HCEC 1CT (cell line): ENCODE measurements at places on chromosomes 7 and 10.

DNA sequence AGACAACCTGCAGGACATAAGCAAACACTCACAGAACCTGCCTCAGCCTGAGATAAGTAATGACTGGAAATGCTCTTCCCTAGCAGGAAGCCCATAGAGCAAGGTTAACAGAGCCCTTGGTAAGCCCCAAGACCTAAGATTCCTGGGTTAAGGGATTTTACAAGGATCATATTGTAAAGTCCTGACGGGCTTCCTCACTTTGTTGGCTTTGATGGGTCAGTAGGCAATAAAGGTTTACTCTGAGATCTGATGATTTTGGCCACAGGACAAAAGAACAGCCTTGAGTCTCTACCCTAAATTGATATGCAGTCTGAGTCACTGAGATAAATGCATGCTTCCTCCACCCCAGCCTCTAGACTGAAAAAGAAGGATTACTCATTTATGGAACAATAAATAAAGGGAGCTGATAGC is 270.8 kb downstream of the HTR7 start:
- peak; percentile 65 for DNase-seq

- no peak for DNase-seq
These were observed 40.9 kb upstream of the ZNF32 start for GRCh38 chr10:43689618-43689954.

DNA sequence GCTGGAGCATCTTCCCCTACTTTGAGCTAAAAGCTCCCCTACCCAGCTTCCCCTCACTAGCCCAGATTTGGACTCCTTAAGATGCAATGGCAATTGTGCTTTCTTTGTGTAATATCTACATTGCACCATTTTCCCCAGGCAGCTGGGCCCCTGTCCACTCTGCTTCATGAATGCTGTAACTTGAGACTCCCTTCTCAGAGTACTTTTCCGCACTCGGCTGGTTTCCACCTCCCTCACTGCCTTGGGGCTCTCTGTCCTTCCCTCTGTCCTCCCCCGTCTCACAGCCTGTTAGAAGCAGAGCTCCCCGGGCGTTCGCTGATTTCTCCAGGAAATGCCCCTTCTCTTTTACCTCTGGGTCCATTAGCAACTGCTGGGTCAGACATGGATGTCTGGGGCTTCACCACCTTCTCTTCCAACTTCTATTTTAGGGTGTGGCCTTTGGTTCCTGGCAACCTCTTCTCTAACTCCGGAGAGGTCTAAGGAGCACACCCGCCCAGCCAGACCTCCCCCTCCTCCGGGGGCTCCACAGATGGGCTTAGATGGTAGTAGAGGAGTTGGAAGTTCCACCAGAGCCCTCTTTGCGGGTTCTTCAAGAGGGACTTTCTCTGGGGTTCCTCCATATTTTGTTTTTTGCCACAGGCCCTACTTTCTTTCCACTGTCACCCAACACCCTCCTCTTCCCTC is 2.9 kb upstream of the TMEM72 start:
- no peak for DNase-seq

- DNase-seq = no peak
These were observed 228.4 kb downstream of the ARHGAP12 start for GRCh38 chr10:31700181-31700611.

DNA sequence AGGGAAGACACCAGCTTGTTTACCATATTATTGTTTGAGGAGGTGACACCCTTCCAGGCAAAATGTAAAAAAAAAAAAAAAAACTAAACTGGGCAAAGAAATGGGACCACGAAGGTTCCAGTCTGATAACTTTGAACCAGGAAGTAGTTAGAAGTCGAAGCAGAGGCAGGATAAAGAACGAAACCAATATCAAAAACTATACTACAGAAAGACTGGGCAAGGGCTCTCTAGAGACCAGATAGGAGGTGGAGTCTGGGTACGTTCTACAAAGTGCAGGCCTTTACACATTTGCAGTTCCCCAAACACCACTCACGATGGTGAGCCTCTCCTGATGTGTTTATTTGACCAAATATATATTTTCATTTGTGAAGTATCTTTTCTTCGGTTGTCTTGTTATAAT is 125.7 kb upstream of the CDK1 start:
- DNase-seq = no peak

GRCh38 chr7:105028004-105028403 is 14.0 kb downstream of the KMT2E start:
- no peak for DNase-seq

GRCh38 chr10:73872190-73872710 is 2.1 kb downstream of the CAMK2G start:
- DNase-seq = peak; percentile 6

- no peak for DNase-seq
These were observed 13.0 kb upstream of the TRPV6 start for GRCh38 chr7:142898377-142899170.

- peak; percentile 77 for DNase-seq
These were observed 142.5 kb upstream of the TNS3 start for GRCh38 chr7:47724335-47724982.

GRCh38 chr10:90847436-90847835 is 10.4 kb downstream of the HTR7 start:
- peak; percentile 67 for DNase-seq

DNA sequence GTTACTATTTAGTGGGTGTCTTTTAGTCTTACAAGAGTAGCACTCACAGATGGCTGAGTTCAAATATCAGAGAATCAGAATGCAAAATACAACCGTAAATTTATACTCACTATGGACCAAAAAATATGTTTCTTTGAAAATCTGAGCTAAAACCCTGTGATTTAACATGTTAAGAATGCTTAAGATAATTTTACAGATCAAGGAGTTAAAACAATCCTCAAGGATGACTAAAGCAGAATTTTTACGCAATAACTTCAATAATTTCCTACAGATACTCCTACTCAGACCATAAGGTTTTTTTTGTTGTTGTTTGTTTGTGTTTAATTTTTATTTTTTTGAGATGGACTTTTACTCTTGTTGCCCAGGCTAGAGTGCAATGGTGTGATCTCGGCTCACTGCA is 47.9 kb upstream of the CCDC6 start:
- peak; percentile 6 for DNase-seq

- DNase-seq = peak; percentile 47
These were observed 5.0 kb upstream of the ANKRD61 start for GRCh38 chr7:6026011-6026819.

DNA sequence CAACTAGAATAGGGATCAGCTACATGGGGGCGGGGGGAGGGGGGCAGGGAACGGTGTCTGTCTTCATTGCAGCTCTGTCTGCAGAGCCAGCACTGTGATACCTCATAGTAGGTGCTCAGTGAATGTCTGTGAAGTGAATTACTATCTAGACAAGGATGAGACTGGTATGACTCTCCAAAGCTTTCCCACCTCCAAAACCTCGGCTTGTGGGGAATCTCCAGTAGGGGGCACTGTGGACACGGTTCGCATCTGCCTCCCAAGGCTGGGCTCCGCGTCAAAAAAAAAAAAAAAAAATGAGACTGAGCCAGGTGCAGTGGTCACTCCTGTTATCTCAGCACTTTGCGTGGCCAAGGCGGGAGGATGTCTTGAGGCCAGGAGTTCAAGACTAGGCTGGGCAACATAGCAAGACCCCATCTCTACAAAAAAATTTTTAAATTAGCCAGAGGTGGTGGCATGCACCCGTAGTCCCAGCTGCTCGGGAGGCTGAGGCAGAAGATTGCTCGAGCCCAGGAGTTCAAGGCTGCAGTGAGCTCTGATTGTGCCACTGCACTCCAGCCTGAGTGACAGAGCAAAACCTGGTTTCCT is 9.6 kb downstream of the TRIM56 start:
- peak; percentile 68 for DNase-seq

GRCh38 chr7:68235937-68236336 is 1239.3 kb downstream of the TYW1 start:
- DNase-seq = no peak

- DNase-seq = no peak
These were observed 218.8 kb upstream of the FRMD4A start for GRCh38 chr10:14549496-14549895.

DNA sequence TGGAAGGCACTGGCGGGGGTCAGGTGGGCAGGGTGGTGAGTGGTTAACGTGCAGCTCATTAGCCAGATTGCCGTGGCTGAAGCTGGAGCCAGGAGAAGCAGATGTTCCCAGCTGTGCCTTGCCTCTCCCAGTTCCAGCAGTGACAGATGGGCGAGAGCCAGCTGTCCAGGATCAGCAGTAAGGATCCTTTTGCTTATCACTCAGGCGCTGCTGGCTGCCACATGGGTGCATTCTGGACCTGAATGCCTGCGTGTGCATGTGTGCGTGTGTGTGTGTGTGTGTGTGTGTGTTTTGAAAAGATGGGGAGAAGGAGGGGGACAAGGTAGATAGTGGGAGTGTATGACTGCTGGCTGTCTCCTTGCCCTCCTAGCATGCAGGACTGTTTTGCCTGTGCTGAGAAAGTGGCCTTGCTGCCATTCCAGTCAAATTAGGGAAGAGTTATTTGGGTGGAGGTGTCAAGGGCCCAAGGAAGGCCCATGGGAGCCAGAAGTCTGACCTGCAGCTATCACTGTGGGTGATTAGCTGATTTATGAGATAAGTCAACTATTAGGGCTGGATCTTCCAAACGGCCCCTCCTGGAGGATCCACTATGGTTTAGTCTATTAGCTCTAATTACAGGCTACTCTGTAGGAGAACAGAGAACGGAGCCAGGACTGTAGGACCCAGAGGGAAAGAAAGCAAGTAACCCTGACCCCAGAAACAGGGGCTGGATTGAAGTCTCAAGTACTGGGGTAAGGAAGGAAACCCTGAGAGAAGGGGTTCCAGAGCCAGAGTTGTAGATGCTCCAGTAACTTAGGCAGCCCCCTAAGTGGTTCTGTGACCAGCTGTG is 3.3 kb downstream of the EPHA1 start:
- peak; percentile 67 for DNase-seq

GRCh38 chr7:133024596-133024995 is 57.3 kb downstream of the CHCHD3 start:
- DNase-seq = no peak

DNA sequence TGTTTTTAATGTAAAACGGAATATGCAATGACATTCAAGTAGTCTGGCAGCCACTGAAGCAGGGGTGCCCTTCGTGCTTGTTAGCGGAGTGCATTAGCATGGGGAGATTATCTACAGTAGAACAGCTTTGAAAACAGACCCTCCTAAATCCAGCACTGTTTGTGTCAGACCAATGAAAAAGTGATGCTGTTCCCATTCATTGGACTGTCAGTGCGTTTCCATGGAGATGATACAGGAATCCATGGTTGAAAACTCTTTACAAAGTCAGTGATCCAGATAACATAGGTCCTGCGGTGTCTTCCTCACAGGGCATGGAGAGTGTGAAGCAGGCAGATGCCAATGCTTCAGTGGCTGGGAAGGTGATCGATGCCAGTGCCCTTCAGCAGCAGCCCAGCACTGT is 73.6 kb downstream of the ITGB8 start:
- DNase-seq = no peak

GRCh38 chr10:50431791-50432190 is 180.5 kb upstream of the ASAH2 start:
- no peak for DNase-seq

DNA sequence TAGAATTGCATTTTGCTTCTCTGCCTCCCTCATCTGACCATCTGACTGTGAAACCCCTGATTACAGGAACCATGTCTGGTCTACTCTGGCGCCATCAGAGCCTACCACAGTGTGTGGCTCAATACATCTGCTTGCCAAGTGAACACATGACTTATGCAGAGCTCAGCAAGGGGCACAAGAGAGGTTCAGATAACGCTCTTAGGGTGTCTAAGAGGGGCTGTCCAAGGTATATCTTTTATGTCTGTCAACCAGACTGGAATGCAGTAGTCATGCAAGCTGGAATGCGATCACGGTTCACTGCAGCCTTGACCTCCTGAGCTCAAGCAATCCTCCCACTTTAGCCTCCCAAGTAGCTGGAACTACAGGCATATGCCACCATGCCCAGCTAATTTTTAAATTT is 10.3 kb upstream of the RRP12 start:
- DNase-seq = no peak

DNA sequence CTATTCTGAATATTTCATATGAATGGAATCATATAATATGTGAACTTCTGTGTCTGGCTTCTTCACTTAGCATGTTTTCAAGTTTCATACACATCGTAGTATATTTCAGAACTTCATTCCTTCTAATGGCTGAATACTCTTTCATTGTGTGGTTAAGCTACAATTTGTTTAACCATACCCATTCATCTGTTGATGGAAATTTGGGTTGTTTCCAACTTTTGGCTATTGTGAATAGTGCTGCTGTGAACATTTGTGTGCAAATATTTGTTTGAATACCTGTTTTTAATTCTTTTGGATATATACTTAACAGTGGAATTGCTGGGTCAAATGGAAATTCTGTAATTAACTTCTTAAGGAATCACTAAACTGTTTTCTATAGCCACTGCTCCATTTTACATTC is 86.0 kb upstream of the MDFIC start:
- no peak for DNase-seq

- no peak for DNase-seq
These were observed 61.6 kb downstream of the CCDC71L start for GRCh38 chr7:106599343-106599698.

DNA sequence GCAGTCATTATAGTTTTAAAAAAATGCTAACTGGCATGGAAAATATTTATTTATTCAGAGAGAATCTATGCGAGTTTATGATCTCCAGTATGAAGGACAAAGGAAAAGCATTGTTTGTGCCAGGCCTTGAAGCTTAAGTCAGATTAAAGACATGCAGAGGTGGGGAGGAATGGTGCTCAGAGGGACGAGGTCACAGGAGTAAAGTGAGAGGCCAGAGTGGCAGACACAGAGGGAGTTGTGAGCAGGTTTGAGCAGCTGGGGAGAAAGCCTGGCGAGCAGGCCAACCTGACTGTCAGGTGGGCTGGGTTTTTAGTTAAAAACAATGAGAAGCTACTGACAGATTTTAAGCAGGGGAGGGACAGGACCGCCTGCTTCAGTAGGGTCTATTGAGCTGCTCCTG is 6.8 kb upstream of the CCNY start:
- DNase-seq = no peak

- peak; percentile 30 for DNase-seq
These were observed 24.8 kb upstream of the SLIT1 start for GRCh38 chr10:97210543-97210960.

GRCh38 chr10:89242840-89243568 is 8.6 kb downstream of the LIPA start:
- DNase-seq = no peak

DNA sequence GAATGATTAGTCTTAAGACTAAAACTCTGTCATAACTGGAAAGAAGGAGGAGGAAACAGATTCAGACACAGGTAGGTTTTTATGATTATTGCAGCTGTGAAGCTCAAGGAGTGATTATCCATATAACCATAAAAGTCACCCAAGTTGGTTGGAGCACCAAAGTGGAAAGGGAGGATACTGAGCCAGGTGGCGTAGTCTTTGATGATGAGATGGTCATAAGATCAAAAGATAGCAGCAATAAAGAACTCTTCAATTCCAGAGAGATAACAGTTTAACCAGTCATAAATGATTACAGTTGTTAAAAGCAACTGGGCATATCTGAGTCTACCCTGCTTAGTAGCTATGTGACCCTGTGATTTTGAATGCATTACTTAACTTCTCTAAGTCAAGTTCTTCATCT is 8.4 kb downstream of the ABCB1 start:
- DNase-seq = no peak

DNA sequence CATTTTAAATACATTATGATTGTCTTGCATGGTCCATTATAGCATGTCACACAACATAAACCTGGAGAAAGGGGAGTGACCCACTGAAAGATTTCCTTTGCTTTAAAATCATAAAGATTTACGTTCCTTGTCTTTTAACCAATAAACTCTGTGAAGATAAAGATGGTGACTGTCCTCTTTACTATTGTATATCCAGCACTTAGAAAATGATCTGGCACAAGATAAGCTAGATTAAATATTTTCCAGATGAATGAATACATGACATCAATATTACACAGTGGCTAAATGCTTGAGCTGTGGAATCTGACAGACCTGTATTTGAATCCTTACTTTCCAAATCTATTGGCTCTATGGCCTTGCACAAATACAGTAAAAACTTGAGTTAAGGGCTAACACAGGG is 938.4 kb downstream of the SORCS1 start:
- no peak for DNase-seq
